ENCODE measurements at places on chromosomes 5 and 9.

DNA sequence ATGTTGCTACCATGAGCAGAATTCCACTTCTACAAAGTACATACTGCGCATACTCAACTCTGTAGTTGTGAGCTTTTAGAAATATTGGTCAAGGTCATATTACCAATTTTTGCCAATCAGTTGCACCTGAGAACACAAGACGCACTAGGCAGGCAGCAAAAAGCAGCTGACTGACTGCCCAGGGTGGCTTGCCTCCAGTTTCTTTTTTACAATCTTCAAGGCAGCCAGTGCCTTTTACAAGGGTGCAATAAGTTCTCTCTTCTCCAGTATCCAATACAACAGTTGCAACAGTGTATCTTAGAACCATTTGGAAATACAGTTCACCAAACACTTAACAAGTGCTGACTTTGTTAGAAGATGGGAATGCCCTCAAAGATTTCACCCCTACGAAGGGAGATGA, 16.1 kb upstream of the FOXB2 start:
- no peak for DNase-seq

- no peak for DNase-seq
These were observed 27.1 kb downstream of the ASPN start for GRCh38 chr9:92455217-92455616.

GRCh38 chr5:147809830-147810666, 21.4 kb downstream of the SPINK1 start:
- DNase-seq, result no peak

DNA sequence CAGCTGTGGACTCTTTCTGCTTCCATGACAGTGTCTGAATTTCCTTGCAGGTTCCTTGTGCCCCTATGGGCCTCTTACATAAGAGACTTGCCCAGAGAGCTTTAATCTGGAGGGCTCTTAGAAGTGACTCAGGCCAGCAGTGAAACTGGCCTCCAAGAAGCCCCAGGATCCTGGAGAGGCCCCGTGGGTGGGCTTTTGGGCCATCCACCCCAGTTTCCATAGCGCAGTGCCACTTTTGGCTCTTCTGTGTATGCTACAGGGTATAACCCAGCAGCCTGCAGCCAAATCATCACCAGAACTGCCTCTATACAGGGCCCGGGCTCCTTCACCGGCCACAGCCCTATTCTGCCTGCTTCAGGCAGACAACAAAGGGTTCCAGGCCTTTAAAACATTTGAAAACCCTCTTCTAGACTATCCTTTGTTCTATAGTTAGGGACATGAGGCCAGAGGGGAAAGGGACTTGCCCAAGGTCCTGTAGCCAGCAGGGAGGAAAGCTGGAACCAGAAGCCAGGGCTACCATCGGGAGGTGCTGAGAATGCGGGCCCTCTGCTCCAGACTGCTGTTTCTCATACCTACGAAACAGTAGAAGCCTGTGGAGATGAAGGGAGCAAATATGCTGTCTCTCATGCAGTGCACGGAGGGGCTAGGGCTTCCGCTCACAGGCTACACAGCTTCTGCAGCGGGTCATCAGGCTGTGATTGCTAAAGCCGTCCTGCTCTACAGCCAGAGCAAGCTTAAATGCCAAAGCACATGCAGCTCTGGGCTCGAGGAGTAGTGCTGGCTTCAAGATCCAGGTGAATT, 18.0 kb downstream of the SH3PXD2B start:
- no peak for DNase-seq

GRCh38 chr9:85142968-85143367, 473.4 kb downstream of the NTRK2 start:
- DNase-seq, result no peak

DNA sequence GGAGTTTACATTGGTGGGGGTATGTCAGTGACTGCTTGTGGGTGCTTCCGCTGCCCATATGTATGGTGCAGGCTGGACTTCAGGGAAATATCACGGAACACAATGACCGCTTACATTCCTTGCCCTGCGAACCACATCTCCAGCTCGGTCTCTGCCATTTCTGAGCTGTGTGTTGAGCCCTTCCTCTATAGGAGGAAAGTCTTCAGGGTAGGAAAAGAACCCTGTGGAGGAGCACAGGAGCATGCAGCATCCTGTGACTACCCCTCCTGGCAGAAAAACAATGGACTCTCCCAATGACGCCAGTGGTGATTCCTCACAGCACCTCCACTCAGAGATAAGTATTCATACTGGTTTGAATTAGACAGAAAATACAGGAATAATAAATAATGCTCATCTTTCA, 276.8 kb upstream of the MAP3K1 start:
- DNase-seq, result no peak

GRCh38 chr5:180100621-180101450, 29.3 kb upstream of the RNF130 start:
- DNase-seq, result no peak

- DNase-seq, result no peak
These were observed 5.5 kb upstream of the RNU6ATAC start for GRCh38 chr9:134169724-134170401.

GRCh38 chr9:127955294-127956015, 17.8 kb upstream of the DPM2 start:
- DNase-seq, result peak; percentile 70

GRCh38 chr5:137492331-137492730, 6.8 kb downstream of the SPOCK1 start:
- no peak for DNase-seq

GRCh38 chr5:61020415-61020814, 75.4 kb downstream of the NDUFAF2 start:
- no peak for DNase-seq

DNA sequence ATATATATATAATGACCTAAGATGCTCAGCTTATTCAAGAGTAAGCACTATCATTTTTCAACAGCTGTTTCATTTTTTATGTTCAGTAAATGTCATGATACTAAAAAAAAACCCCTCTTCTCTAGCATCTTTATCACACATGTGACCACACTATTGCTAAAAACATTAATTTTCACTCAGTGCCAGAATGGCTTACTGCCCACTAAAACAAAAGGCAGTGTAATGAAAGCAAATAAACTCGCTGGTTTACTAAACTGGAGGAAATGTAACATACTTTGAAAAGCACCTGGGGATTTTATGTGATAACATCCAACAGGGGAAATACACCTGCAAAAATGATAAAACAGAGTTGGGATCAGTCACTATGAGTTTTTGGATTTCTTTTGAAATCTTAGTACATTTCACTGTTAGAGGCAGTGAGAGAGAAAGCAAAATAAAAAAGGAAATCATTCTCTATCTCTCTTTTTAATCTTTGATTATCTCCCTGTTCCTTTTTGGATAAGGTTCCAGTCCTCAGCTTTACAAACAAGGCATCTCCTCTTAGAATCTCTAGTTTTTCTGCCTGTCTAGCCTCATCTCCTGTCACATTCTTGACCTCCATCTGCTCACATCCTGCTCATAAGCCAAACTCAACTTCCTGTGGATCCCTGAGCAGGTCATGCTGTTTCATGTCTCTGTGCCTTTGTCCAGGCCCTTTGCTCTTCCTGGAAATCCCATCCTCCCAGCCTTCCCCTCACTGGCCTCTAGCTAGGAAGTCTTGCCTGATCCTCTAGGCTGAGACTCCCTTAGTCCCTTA, 338.0 kb downstream of the MAN2A1 start:
- no peak for DNase-seq

DNA sequence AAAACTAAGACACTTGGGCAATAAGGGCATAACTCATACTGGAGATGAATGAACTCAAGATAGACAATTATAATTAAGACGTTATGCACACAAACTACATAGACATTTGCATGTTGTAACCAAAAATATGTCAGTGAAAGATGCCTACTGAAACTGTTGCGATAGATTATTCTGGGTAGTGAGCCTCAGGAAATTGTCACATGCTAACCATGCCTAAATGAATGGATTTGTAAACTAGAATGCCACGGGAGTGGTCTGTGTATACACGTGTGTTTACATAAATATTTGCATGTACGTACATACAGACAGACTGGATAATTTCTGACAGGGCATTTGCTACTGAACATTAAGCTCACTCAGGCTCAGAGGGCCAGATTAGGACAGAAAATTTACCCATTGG, 1.2 kb downstream of the NIPSNAP3B start:
- no peak for DNase-seq

- no peak for DNase-seq
These were observed 15.3 kb downstream of the LHX3 start for GRCh38 chr9:136189394-136190236.

GRCh38 chr5:56321236-56321881, 88.2 kb upstream of the ANKRD55 start:
- no peak for DNase-seq

DNA sequence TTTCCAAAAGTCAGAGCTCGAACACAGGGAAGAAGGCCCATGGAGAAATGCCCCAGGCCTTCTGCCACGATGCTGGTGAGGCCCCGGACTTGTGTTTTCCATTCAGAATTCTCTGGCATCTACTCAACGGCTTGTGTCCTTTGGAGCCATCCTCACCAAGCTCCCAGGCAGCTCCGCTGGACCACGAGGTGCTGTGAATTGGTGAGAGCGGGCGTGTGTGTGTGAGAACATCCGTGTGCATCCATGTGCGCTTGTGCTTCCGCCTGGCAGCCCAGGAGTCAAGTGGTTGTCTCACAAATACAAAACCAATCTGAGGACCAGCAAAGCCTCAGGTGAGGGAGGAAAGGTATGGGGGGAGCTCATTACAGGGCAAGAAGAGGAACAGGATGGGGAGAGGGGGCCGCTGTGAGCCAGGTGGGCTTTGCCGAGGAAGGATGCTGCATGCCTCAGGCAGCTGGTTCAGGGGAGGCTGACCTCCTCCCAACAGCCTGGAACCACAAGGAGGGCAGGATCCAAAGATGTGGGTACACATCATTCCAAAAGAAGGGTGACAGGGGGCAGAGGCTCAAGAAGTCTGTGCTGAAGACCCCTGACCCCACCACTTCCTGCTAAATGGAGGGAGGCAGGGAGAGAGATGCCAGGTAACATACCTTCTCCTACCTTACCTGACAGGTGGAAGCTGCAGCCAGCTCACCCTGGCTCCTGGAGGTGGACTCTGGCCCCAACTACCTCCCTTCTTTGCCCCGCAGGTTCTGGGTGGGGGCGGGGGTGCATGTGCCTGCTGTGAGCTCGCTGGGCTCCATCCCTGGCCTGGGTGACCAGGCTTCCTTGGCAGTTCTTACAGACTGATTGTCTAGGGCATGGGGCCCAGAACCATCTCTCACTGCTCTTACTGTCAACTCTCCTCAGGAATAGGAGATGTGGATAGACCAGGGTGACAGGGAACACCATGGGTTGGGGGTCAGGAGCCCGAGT, 196.3 kb downstream of the PAX5 start:
- no peak for DNase-seq

Measured in naive thymus-derived CD4-positive, alpha-beta T cell (primary cell).